Stimulated activated CD4-positive, alpha-beta T cell treated with anti-CD3 and anti-CD28 coated beads, Interleukin-15, amount 100 ng/mL, for 1 hour (primary cell): ENCODE measurements at places on chromosomes 6 and 20.

- DNase-seq = no peak
These were observed 3.5 kb upstream of the PRIM2 start for GRCh38 chr6:57313711-57314471.

GRCh38 chr20:37692459-37693166 lies 1.2 kb upstream of the CTNNBL1 start:
- no peak for DNase-seq

GRCh38 chr20:3106658-3107463 lies 22.3 kb upstream of the AVP start:
- DNase-seq = no peak

GRCh38 chr6:169231790-169232506 lies 21.7 kb downstream of the THBS2 start:
- DNase-seq = no peak

- DNase-seq = no peak
These were observed 57.6 kb upstream of the IPCEF1 start for GRCh38 chr6:154414021-154414813.

GRCh38 chr20:23031346-23031745 lies 3.8 kb upstream of the SSTR4 start:
- DNase-seq = no peak

GRCh38 chr6:53734473-53735299 lies 60.1 kb upstream of the LRRC1 start:
- no peak for DNase-seq

DNA sequence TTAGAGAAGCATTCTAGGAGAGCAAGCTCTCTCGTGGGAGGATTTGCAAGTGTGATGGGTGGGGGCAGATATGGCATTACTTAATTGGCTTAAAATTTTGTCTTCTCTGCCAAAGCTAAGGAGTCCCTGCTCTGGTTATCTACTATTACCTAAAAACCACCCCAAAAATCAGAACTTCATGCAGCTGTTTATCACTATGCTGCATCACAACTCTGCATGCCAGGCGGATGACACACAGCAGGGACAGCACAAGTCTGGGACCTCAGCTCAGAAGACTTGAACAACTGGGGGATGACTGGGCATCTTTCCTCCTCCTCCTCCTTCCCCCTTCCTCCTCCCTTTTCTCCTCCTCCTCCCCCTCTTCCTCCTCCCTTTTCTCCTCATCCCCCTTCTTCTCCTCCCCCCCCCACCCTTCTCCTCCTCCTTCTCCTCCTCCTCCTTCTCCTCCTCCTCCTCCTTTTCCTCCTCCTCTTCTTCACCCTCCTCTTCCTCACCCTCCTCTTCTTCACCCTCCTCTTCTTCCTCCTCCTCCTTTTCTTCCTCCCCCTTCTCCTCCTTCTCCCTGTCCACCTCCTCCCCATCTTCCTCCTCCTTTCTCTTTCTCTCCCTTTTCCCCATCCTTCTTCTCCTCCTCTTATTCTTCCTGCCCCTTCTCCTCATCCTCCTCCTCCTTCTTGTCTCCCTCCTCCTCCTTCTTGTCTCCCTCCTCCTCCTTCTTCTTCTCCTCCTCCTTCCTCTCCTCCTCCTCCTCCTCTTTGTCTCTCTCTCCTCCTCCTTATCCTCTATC lies 218.6 kb upstream of the PMEPA1 start:
- DNase-seq = no peak

GRCh38 chr6:87340230-87340629 lies 4.4 kb upstream of the C6orf163 start:
- no peak for DNase-seq

DNA sequence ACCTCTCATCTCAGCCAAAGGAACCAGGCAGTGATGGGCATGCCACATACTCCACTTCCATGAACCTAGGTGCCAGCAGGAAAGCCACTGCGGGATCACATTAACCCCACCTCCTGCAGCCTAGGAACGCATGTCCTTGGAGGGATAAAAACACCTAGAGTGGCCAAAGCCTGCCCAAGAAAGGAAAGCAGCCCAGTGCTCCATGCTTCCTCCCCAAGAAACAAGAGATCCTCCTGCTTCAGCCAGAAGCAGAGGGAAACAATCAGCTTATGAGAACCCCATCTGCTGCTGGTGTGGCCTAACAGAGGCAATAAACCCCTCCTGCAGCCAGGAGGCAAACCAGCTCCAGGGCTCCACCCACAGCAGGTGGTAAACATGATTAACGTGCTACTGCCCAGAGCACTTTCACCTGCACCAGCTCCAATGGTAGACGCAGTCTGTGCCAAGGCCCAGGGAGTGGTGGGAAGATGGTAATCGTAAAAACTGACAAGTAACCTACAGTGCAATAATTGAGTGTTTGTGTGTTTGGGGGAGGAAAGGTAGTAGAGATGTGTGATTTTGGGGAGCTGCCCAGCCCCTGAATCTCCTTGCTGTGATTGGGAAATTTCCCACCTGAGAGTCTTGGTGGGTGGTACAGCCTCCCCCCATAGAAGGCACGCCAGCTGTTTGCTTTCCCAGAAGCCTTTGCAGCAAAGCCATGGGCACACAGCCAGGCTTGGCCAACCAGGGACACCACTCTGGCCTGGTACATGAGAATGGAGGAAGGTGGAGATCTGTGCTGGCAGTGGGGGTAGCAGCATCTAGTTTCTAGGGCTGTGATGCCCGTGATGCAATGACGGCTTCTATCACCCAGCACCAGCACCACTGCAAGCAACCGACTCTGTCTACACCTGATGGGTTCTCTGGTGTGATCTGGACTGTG lies 50.6 kb upstream of the TBC1D7 start:
- no peak for DNase-seq

DNA sequence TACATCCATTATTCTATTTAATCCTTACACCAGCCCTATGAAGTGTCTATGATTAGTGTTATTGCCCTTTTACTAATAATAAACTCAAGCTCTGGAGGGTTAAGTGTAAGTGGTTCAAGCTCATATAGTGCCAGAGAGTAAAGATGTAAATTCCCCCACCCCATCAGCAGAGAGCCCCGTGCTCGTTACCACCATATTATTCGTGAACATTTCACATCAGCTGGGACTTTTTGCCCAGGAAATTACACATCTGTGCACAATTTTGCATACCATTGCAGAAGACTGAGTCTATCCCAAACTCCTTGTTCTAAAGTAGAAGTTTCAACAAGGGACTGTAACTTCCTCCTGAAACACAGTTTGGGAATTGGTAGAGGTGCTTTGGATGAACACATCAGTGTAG lies 220.1 kb downstream of the BCAS1 start:
- DNase-seq = no peak

GRCh38 chr6:18445228-18445627 lies 58.1 kb downstream of the RNF144B start:
- no peak for DNase-seq

DNA sequence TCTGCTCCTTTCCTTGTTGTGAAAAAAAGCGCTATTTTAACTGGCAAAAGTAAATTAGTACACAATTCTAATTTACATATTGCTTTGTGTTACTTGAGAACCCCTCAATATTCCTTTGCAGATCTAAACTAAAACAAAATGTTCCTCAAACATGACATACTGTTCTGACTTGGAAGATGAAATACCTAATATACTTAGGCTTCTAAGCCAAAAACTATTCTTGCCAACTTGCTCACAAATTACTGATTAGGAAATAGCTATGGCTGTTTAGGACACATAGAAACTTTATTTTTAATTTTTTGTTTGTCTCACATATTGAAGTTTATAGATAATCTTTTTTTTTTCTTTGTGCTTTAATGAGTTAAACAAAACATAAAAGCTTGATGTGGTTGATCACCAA lies 542.2 kb downstream of the GRIK2 start:
- no peak for DNase-seq

DNA sequence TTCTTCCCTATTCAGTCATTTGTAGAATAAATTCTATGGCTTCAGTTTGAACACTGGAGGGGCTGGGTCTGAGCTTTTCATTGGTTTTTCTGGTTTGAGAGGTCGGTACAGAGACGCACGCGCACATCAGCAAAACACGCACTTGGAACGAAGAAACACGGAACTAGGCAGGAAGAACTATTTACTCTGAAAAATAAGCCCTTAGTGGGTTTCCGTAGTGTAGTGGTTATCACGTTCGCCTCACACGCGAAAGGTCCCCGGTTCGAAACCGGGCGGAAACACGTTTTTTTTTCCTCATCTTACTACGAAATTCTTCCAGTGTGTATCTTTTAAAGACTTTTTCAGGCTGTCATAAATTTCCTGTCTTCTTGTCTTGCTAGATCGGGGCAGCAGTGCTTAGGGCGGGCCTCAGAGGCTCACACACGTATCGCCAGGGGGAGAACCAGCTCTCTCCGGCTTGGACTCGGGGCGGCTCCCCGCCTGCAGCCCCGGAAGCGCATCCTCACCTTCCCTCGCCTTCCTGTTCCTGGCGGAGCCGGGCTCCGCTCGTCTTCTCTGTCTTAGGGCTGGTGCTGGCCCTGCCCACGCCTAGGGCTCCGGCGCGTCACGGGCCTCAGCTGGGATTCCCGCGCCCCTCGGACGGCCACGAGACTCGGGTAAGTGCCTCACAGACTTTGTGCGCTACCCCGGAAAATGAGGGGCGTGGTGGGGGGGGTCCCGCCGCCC lies at the start of gene HMGN4:
TSS of gene HMGN4 (plus strand) at position 521 of the 726 bp plus-strand sequence. CDS start 6,841 bp downstream, outside the sequence.
- DNase-seq = peak; percentile 62

GRCh38 chr6:159033160-159034049 lies 11.4 kb downstream of the TAGAP start:
- no peak for DNase-seq

GRCh38 chr20:8849990-8850389 lies 218.9 kb upstream of the PLCB4 start:
- no peak for DNase-seq

GRCh38 chr6:38034274-38034914 lies 214.9 kb downstream of the ZFAND3 start:
- DNase-seq = no peak

GRCh38 chr6:79665725-79666551 lies 34.8 kb downstream of the SH3BGRL2 start:
- DNase-seq = no peak

DNA sequence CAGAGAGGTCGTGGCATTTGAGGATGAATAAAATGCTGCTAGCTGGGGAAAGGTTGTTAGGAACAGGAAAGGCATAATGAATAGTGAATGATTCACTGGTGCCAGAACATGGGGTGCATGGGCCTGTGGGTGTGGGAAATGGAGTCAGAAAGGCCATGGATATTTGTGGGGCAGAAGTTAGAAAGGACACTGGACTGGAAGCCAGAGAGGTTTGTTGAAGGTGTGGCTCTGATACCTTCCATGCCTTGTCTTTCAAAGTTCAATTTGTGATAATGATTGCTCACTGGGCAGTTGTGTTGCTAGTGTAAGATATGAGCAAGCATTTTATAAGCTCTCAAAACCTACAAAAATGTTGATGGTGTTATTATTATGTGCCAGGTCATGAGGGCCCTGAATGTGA lies 32.7 kb downstream of the LRRC1 start:
- DNase-seq = no peak

DNA sequence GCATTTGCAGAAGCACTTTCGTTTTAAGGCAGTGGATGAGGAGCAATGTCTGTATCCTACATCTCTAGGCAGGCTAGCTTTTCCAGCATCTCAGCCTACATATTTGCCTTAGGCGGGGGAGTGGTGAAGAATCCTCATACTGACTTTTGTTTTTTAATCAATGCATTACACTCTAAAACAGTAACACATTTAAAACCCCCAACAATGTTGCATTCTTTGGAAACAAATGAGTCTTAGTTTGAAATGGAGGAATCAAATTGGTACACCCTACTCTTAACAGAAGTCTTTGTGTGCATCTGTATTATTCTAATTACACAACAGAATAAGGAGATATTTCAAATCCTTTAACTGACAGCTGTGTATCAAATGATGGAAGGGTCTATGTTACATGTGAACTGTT lies 9.0 kb downstream of the NKAIN2 start:
- DNase-seq = no peak

DNA sequence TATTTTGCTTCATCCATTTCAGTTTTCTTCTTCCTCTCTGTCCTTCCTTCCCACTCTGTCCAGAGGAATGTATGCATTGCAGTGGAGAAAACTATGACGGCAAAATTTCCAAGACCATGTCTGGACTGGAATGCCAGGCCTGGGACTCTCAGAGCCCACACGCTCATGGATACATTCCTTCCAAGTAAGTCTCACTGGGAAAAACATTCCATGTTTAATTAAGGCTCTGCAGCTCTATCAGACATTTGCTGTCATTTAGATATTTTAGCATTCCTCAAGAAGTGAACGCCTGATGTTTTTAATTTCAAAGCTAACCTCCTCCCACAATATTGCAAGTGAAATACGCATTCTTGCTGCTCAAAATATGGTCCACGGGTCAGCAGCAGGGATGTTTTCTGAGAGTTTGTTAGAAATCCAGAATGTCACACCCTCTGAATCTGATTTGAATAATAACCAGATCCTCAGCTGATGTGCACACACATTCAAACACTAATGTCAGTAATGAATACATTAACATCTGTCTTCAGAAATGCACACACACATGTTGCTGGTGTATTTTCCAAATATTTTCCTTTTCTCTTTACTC lies 12.8 kb downstream of the PLG start:
- DNase-seq = no peak

DNA sequence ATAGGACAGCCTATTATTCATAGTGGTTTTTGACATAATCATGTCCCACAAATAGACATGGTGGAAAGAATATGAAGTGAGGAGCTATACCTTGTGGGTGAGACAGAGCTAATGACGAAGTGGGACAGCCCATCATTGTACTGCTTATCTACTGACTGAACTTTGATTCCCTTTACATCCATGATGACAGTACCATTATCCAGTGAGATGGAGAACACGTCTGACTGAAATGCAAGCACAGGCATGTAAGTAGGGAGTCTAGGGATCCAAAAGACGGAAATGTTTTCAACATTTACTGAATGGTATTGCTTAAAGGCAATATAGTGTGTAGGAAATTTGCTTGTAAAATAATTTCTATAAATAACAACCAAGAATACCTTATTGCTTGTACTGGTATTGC lies 43.5 kb downstream of the FAM229B start:
- no peak for DNase-seq

DNA sequence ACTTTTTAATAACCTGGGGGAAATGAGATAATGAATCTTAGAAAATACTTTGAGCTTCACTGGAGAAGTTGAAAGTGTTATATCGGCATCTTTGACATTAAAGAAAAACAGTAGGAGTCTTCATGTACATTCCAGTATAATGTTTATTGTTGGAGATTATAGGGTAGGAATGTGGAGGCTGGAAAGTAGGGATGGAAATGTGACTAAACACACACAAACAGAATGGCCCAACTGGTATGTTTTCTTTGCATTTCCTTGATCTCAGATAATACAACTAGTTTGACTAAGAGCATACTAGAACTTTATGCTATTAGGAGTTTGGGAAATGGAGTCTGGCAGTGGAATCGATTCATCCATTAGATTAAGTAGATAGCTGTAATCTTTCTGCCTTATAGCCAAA lies 10.1 kb upstream of the BAG2 start:
- DNase-seq = no peak
